Left kidney (tissue), 8 donors: ENCODE measurements at places on chromosomes 2 and 18. TPM values are rescaled to one million over a fixed set of nuclear protein-coding genes. Genes with fewer than 3 reads are reported as not detected.

DNA sequence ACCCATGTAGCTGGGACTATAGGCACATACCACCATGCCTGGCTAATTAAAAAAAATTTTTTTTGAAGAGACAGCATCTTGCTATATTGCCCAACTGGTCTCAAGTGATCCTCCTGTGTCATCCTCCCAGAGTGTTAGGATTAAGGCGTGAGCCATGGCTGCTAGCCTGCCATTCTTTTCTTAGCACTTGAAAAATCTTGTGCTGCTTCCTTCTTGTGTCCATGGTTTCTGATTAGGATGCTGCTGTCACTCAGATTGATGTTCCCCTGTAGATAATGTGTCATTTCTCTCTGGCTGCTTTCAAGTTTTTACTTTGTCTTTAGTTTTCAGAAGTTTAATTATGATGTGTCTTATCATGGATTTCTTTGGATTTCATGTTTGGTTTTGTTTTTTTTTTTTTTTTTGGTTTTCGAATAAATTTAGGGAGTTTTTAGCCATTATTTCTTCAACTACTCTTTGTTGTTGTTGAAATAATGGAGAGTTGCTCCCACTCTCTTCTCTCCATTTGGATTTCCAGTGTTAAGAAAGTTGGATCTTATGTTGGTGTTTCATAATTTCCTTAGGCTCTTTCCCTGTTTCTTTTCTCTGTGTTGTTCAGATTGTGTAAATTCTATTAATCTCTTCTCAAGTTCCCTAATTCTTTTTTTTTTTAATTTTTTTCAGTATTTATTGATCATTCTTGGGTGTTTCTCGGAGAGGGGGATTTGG lies 2.5 kb downstream of the ATP9B start:
- DNase-seq: no peak

GRCh38 chr2:174282441-174282840 lies 34.1 kb upstream of the OLA1 start:
- DNase-seq: no peak

DNA sequence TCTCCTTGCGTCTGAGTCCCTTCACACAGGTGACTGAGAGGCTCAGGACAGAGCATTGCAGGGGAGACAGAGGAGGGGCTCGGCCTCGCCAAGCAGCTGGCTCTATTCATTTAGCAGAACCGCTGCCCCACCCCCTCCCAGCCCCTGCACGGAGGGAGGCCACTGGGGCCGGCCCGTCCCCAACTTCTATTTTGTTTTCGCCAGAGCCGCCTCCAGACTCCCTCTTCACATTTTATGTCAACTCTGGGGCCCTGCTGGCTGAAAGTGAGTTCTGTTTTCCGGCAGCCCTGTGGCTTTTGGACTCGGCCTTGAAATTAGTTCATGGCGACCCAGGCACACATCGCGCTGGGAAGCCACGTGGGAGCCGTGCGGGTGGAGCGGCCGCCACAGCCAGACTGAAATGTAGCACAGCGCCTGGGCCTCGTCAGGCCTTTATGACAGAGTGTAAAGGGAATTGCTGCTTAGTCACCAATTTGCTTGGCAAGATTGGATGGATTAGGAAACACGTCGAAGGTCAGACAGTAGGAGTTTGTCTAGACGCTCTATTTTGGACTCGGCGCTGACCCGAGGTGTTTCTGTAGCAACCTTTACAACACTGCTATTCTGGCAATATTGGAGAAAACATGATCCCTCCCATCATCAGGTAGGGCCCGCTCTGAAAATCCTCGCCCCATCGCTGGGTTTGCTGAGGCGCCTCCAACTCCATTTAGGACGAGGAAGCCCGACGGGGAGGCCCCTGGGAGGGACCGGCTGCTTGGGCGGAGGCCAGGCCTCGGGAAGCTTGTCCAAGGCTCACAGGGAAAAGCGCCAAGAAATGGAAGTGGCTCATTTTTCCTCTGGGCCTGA lies 90.7 kb upstream of the CTDP1 start:
- DNase-seq: peak; percentile 73

DNA sequence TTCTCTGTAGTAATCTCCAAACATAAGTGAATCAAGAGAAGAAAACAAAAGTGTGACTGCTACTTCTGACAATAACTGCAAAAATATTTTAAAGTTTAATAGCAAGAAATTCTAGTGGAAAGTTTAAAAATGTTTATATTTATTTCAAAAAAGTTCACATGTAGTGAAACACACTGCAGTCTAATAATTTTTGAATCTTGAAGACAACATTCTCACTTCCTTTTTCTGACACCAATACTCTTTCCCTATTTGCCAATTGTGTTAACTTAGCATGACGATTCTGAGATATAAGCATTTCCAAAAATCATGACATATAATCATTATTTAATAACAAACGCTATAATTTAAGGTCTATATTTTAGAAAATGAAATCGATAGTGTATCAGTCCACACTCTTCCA lies 429.1 kb upstream of the PKDCC start:
- DNase-seq: no peak

- no peak for DNase-seq
Measured at GRCh38 chr2:20539133-20539719, 92.4 kb downstream of the RHOB start.

DNA sequence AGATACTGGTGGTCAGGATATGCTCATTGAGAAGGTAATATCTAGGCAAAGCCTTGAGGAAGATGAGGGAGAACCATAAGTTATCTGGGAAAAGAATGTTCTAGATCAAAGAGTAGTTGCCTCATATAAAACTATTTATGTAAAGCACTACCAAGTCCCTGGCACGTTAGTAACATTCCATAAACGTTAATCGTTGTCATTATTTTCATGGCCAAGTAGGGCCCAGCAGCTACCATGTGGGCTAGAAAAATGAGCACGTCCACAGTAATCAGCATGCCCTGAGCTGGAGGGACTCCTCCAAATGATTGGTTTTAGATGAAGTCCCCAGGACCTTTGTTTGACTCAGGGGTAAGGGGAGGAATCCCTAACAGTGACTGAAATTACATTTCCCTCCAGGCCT lies 32.7 kb upstream of the AFTPH start:
- DNase-seq: no peak

DNA sequence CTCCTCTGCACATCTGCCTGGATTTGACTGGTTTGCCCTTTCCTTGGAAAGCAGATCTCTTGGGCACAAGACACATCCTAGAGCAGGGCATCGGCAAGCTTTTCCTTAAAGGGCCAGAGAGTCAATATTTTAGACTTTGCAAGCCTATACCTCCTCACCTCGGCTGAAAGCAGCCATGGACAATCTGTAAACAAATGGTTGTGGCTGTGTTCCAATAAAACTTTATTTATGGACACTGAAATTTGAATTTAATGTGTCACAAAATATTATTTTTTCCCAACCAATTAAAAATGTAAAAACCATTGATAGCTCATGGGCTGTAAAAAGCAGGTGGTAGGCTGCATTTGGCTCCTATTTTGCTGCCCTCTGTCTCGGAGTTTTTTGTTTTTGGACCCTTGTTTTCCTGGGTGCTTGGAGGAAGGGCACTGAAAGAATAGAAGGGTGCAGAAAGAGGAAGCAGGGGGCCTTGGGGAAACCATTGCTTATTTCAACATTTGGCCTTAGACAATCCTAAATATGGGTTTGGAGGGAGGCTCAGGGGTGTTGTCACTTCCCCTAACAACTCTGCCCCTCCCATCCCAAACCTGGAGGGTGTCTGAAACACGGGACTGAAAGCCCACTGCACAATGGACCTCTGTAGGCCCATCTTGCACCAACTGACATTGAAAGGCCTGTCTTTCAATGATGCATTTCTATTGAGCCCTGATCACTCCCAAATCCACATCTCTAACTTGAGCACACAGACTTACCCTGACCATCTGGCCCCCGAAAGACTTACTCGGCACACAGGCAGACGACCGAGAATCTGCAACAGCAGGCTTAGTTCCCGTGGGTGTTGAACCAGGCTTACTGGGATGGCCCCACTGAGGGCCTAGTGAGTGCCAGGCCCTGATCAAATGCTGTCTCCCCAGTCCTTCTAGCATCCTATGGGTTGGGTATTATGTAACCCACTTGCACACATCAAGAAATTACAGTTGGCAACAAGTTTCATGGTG lies 7.1 kb upstream of the ZFP36L2 start:
- DNase-seq: no peak

- DNase-seq: no peak
Measured at GRCh38 chr2:30683236-30683956, 123.8 kb downstream of the CAPN13 start.

DNA sequence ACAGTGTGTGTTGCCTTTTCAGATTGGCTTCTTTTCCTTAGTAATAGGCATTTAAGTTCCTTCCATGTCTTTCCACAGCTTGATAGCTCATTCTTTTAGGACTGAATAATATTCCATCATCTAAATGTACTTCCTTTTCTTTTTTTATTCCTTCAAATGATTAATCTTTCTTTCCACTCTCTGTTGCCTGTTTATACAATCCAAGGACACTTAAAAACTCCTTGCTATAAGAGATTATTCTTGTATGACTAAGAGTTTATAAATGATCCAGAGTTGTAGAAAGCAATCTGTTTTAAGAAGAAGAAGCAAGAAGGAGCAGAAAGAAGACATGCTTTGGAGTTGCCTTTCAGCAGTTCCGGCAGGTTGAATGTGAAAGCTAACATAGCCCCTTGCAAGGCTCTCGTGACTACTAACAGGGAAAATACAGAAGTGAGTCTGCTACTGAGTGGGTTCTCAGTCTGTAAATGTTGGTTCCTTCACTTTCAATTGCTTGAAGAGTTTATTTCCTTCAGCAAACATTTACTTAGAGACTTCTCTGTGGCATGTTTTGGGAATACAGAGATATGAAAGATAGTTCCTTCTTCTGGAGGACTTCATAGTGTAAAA lies 123.0 kb downstream of the PMAIP1 start:
- no peak for DNase-seq

DNA sequence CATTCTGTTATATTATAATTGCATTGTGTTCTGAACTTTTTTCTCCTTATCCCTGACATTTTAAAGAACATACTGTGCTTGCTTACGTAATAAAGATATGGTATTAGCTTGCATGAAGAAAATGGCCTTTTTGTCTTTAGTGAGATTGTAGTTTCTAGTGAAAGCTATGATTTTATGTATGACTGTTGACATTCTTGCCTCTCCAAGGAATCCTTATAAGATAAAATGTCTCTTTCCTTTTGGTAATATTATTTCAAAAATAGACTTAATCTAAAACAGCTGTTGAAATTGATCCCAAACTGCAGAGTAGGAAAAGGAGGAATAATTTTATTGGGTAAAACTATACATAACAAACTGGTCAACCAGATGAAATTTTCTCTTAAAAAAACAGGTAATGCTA lies 40.8 kb upstream of the CCDC102B start:
- no peak for DNase-seq

GRCh38 chr18:32368170-32368569 lies 102.5 kb downstream of the GAREM1 start:
- DNase-seq: no peak

FOXI3 gene
- 0.22 TPM for polyA plus RNA-seq

NCKAP5 gene
- 10.1 TPM for polyA plus RNA-seq

- DNase-seq: no peak
Measured at GRCh38 chr2:44706681-44707553, 234.6 kb upstream of the SIX3 start.

TACR1 gene
- 2.9 TPM for polyA plus RNA-seq

DNA sequence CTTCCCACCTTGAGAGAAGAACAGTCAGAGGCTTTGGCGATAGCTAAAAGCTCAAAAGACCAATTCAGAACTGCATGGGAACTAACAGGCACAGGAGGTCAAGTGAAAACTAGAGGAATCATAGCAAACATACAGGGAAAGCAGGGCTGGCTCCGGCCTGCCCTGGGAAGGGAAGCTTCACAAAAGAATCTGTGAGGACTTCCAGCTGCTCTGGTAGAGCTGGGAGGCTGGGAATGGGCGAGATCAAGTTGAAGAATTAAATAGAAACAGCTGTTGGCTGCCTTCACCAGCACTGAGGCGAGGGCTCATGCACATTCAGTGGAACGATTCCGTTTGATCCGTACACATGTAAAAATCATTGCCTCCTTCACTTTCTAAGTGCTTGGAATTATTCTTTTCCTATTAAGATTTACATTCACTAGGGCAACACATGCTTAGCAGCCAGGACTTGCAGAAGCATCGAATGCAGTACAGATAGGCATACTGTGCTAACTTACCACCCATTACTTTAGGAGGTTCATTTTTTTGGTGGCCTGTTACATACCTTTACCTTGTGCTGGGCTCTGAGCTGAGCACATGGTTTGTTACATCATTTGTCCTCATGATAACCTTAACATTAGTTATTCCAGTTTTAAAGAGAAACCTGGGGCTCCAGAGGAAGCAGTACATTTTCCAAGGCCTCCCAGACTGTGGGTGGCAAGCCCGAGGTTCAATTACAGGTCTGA lies 125.4 kb upstream of the RNF152 start:
- DNase-seq: peak; percentile 87

UGT1A10 gene
- not detected for polyA plus RNA-seq

GRCh38 chr18:32550963-32551362 lies 80.3 kb upstream of the GAREM1 start:
- DNase-seq: no peak

FBXO41 gene
- polyA plus RNA-seq: 2.1 TPM

LYG1 gene
- polyA plus RNA-seq: 4.2 TPM

DNA sequence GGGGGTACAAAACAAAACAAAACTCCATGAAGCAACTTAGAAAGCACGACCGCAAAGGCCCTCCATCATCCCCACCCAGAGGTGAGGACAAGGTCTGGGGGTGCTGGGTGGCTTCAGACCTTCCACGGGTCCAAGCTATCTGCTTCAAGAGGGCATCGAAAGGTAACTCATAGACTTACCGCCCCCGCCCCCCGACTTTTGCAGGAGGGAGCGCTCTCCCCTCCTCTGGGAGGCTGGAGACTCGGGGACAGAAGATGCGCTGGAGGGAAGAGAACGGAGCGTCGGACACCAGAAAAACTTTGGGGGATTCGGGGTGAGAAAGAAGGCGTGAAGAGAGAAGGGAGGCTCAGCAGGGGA lies 300 bp upstream of the STON1 start:
- DNase-seq: no peak

- no peak for DNase-seq
Measured at GRCh38 chr18:58400331-58400870, 228.5 kb downstream of the ALPK2 start.

SGO2 gene
- polyA plus RNA-seq: 21.8 TPM

DNA sequence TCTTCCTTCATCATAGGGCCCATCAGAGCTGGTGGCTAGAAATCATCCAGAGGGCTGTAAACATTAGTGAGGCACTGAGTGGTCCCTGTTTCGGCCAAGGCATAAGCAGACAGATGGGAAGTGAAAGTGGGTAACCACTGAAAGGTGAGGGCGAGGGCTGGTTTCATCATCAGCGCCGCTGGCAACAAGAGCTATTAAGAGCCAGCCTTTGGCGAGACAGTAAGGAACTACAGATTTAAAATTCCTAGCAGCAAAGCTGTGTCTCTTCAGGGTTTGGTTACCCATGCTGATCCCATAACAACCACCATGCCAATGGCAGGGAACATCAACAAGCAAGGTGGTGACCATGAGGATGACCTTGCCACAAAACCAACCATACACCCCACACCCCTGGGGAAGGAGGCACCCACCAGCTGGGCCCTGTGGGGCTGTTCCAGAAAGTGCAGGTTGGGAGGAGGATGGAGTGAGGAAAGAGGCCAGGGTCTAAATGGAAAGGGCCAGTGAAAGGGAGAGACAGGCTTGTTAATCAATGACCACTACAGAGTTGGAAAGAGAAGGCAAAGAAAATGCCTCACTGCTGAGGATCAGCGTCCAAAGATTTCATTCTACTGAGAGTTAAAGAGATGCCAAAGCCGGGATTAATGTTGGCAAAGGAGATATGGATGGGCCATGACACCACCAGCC lies 9.0 kb upstream of the SLC20A1 start:
- no peak for DNase-seq

KLHL41 gene
- 1.9 TPM for polyA plus RNA-seq
